ENCODE measurements at places on chromosomes 7 and 10.

DNA sequence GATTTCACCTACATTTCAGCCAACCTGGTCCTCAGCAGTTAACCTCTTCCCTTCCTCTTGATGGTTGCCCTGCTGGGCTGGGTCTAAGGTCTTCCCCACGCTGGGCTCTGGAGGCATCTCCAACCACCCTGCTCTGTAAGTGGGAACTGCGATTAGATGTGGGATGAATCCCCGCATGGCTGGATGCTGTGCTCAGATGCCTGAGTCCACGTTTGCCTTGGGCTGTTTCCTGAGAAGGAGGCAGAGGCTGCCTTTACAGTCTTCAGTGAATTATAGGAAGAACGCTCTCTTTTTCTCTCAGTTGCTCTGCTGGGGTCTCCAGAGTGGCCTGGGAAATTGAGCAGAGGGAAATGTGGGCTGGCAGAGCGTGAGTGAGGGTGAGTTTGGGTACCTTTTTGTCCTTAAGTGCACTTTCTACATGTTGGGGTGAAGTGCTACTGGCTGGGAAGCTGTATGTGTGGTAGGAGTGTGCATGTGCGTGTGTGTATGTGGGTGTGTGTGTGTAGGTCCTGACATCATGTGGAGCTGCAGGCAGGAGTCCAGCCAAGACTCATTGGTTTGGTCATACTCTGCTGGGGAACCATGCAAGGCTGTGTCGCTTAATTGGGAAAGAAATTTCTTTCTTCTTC, 1.5 kb downstream of the GIMAP8 start:
- peaks cover 51% of the 10 kb centered on the region for H3K4me1 ChIP-seq
- H3K27me3 ChIP-seq: no peaks in the 10 kb centered on the region
- H3K36me3 ChIP-seq: peaks cover 43% of the 10 kb centered on the region
- peak overlapping the region; percentile 95 for H3K4me3 ChIP-seq
- peak overlapping the region; percentile 97 for H3K27ac ChIP-seq

DNA sequence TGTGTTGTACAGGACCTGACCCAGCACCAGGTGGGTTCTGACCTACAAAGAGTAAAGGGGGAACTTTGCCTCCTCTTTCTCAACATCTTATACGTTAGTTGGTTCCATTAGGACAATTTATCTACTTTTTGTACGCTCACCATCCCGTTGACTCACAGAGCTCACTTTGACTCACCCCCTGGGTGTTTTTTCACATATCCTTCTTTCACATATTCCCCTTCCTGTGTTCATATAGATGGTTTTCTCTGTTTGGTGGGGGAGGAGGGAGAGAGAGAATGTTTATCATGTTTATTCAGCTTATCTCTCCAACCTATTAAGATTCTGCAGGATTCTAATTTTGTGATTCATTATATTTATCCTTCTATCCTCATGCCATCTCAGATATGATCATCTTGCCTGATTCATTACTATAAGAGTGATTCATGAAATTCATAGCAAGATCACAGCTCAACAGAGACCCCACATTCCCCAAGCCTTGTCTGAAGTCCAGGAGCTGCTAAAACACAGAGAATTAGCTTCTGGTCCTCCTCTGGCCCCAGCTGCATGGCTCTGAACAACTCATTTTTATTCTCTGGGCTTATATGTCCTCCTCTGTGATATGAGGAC, 37.2 kb downstream of the PRSS2 start:
- H3K36me3 ChIP-seq: peaks cover 30% of the 10 kb centered on the region
- peak overlapping the region; percentile 81 for H3K4me3 ChIP-seq
- no peaks in the 10 kb centered on the region for H3K27me3 ChIP-seq
- H3K4me1 ChIP-seq: peaks cover 97% of the 10 kb centered on the region
- peak; percentile 48 for DNase-seq
- peak overlapping the region; percentile 99 for H3K27ac ChIP-seq

GRCh38 chr10:53025172-53025711, 252.7 kb upstream of the MBL2 start:
- no peak for DNase-seq
- no peaks in the 10 kb centered on the region for H3K27me3 ChIP-seq
- H3K27ac ChIP-seq: no peak overlapping the region
- H3K36me3 ChIP-seq: no peaks in the 10 kb centered on the region

- H3K4me3 ChIP-seq: no peak overlapping the region
- H3K27ac ChIP-seq: no peak overlapping the region
- no peaks in the 10 kb centered on the region for H3K27me3 ChIP-seq
- no peak for DNase-seq
- peaks cover 4% of the 10 kb centered on the region for H3K4me1 ChIP-seq
Observed at GRCh38 chr7:90931986-90932916, 332.0 kb upstream of the FZD1 start.

DNA sequence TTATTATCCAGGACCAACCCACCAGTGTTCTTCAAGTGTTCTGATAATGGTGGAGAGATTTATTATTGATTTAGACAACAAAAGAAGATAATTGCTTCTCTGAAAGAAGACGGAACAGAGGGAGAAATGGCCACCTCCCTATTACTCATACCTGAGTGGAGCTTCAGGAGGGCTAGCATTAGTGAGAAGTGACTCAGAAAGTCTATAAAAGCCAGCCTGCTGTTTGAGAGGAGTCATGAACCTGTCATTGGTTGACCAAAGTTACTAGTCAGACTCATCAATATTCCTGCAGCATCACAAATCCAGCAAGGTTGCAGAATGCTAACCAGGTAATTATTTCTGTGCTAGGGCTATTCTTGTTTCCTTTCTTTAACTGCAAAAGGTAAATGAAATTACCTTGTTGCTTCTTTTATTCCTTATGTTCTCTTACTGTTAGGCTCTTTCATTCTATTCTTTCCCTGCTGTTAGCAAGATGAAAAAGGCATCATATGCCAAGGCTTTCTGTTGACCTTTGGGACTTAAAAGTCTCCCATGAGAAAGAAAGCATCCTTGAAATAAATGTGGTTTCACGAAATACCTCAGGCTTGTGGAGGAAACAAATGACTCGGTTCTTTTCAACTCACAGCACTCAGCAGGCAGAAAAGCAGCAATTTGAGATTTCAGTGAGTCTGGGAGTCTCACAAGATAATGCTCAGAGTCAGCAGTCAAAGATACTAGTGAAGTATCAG, 256.4 kb upstream of the PHYHIPL start:
- H3K36me3 ChIP-seq: no peaks in the 10 kb centered on the region
- DNase-seq: no peak
- no peak overlapping the region for H3K4me3 ChIP-seq
- no peak overlapping the region for H3K27ac ChIP-seq
- H3K4me1 ChIP-seq: no peaks in the 10 kb centered on the region
- peaks cover 4% of the 10 kb centered on the region for H3K27me3 ChIP-seq

DNA sequence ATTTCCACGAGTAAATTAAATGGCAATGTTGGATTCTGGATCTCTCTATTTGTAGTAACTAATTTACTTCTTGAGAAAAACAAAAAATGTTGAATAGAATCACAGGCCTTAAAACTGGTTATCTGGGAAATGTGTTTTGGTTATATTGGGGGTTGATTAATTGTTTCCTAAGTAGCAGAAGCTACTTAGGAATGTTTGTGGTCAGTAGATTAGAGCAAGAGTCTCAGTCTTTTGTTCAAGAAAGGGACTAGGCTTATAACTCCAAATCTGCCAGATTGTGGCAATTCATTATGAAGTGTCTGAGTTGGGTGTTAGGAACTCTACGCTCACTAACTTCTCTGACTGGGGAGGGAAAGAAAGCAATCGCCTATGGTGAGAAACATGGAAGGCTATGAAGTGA, 244.3 kb upstream of the PHYHIPL start:
- H3K27me3 ChIP-seq: peaks cover 12% of the 10 kb centered on the region
- no peak overlapping the region for H3K4me3 ChIP-seq
- H3K36me3 ChIP-seq: no peaks in the 10 kb centered on the region
- H3K27ac ChIP-seq: no peak overlapping the region
- no peaks in the 10 kb centered on the region for H3K4me1 ChIP-seq

DNA sequence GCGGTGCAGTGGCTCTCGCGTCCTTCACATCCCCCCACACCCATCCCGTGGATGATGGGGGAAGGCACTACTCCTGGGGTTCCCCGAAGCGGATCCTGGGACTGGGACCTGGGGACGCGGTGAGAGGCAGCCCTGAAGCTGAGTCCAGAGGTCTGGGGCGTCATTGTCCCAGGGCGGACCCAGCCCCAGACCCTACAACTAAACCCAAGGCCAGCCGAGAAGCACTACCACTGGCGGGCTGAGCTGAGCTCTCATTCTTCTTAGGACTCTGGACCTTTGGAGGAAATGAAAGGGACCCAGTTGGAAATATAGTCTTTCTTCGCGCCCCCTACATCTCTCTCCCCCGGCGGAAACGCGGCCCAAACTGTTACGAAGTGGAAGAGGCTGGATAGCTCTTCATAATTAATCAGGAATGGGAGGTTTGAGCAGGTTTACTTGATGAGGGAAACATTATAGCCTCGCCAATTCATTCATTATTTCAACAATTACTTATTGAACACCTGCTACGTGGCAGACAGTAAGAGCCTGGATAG, 389 bp upstream of the FBXL15 start:
- peak overlapping the region; percentile 95 for H3K4me3 ChIP-seq
- H3K27ac ChIP-seq: peak overlapping the region; percentile 94
- H3K4me1 ChIP-seq: peaks cover 28% of the 10 kb centered on the region
- H3K27me3 ChIP-seq: peaks cover 34% of the 10 kb centered on the region
- DNase-seq: peak; percentile 20
- peaks cover 9% of the 10 kb centered on the region for H3K36me3 ChIP-seq

- H3K4me3 ChIP-seq: no peak overlapping the region
- H3K27ac ChIP-seq: no peak overlapping the region
- H3K4me1 ChIP-seq: peaks cover 14% of the 10 kb centered on the region
- H3K36me3 ChIP-seq: no peaks in the 10 kb centered on the region
Observed at GRCh38 chr10:110546499-110547110, 20.9 kb upstream of the SMC3 start.

- no peak for DNase-seq
- H3K4me3 ChIP-seq: peak overlapping the region; percentile 87
- H3K27me3 ChIP-seq: peaks cover 42% of the 10 kb centered on the region
- H3K4me1 ChIP-seq: peaks cover 8% of the 10 kb centered on the region
- peaks cover 2% of the 10 kb centered on the region for H3K36me3 ChIP-seq
Observed at GRCh38 chr7:107045195-107045960, 873 bp downstream of the PRKAR2B start.

DNA sequence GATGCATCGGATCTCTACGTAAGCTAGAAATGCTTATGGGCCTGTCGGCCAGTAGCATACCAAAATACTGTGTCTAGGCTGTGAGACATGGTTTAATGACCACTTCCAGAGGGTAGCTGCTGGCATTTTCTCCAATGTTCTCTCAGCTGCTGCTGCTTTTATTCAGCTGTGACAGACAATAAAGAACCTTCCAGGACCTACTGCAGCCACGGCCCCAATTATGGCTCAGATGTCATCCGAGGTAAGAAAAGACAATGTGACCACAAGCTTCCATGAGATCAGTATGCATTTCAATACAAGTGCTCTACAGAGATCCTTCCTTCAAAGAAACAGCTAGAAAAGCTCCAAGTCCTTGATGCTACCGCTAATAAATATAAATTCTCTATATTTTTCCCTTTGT, 256.2 kb downstream of the SDHAF3 start:
- no peaks in the 10 kb centered on the region for H3K36me3 ChIP-seq
- H3K4me1 ChIP-seq: no peaks in the 10 kb centered on the region
- no peak for DNase-seq
- H3K27me3 ChIP-seq: no peaks in the 10 kb centered on the region

GRCh38 chr7:24946467-24946866, 33.5 kb downstream of the OSBPL3 start:
- peaks cover 18% of the 10 kb centered on the region for H3K36me3 ChIP-seq
- H3K27ac ChIP-seq: no peak overlapping the region
- no peaks in the 10 kb centered on the region for H3K27me3 ChIP-seq
- DNase-seq: no peak

DNA sequence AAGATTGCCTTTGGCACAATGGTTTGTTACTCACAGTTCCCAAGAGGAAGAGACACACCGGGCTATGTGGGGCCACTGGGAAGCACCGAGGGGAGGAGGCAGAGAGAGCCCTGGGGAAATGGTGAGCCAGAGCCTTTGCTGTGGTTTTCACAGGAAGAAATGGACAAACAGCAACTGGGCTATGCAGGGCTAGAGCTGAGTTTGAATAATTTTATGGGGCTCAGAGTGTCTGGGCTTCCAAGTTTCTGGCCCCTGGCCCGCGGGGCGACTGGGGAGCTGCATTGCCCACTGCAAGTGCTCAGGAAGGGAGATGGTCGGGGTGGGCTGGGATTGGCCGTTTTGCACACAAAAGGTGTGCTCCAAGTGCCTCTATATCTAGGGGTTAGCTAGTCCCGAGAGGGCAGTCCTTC, 92.6 kb downstream of the CHST15 start:
- H3K27ac ChIP-seq: no peak overlapping the region
- H3K4me3 ChIP-seq: no peak overlapping the region
- H3K36me3 ChIP-seq: no peaks in the 10 kb centered on the region
- H3K27me3 ChIP-seq: peaks cover 17% of the 10 kb centered on the region
- no peak for DNase-seq

DNA sequence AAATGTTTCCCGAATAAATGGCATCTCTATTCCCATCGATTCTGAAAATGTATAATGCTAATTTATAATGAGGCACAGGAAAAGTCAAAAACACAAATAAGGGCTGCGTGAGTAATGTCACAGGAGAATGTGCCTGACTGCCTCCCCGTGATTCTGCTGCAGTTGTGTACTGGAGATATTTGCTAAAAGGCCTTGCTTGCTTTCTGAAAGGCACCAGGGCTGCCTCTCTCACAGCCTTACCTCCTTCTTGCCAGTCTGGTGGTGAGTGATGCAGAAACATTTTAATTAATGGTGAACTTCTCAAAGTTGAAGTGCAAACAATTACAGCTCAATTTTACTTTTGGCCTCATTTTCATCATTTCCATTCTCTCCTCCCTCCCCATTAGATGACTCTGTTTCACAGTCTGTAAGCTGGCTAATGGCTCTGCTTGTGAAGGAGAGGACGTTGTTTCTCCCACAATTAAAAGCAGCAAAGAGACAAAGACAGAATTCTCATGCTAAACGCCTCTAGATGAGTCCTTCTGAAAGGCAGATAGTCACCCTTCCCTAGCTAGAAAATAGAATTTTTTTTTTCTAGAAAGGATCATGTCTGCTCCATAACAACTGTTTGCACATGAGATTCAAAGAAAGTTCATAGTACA, 377.6 kb downstream of the MDFIC start:
- no peaks in the 10 kb centered on the region for H3K4me1 ChIP-seq
- no peaks in the 10 kb centered on the region for H3K36me3 ChIP-seq
- no peak for DNase-seq
- no peak overlapping the region for H3K27ac ChIP-seq

- H3K4me3 ChIP-seq: no peak overlapping the region
- H3K4me1 ChIP-seq: no peaks in the 10 kb centered on the region
- H3K27me3 ChIP-seq: no peaks in the 10 kb centered on the region
- H3K36me3 ChIP-seq: no peaks in the 10 kb centered on the region
Observed at GRCh38 chr10:113133497-113134115, 183.6 kb downstream of the TCF7L2 start.

- peaks cover 4% of the 10 kb centered on the region for H3K27me3 ChIP-seq
- H3K27ac ChIP-seq: no peak overlapping the region
- no peaks in the 10 kb centered on the region for H3K36me3 ChIP-seq
Observed at GRCh38 chr7:144407266-144407931, 3.9 kb upstream of the NOBOX start.
